Stimulated activated naive CD4-positive, alpha-beta T cell (primary cell): ENCODE measurements at places on chromosomes 16 and 17.

DNA sequence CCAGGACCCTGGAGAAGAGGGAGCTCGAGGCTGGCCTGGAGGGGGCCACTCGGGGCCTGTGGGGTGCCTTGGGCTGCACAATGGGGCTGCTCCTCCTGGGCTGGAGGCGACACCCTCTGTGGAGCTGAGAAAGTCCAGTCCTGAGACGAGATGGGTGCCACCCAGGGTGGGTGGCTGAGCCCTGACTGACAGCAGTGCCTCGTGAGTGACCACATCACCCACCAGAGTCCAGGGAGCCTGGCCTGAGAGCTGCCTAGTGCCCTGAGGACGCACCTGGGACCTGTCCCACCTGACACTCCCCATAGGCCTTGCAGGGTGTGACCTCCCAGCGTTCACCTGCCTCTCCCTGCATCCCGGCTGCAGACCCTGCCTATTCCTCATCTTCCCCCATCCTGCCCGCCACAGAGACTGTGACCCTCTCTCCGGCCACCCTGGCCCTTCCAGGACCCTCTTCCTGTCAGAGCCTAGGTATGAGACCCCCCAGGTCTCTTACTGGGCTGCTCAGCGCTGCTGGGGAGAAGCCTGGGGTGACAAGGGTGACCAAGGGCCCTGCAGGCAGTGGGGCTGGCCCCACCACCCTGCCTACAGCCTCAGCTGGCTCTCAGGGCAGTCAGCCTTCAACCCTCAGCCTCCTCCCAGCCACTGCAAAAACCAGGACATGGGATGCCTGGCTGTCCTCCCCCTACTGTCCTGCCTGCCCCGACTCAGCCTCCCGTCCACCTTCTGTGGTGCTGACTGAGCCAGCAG, 41.2 kb downstream of the TNFRSF13B start:
- DNase-seq = no peak

- DNase-seq = no peak
Measured at GRCh38 chr16:87580855-87581261, 21.4 kb upstream of the JPH3 start.

GRCh38 chr17:75524269-75524969, 1.1 kb upstream of the LLGL2 start:
- DNase-seq = no peak

- no peak for DNase-seq
Measured at GRCh38 chr16:66263973-66264310, 102.5 kb upstream of the CDH5 start.

- DNase-seq = no peak
Measured at GRCh38 chr17:58402047-58402446, 15.3 kb downstream of the RNF43 start.

- no peak for DNase-seq
Measured at GRCh38 chr16:3882531-3882930, 2.0 kb upstream of the CREBBP start.

- no peak for DNase-seq
Measured at GRCh38 chr17:80419255-80419654, 4.3 kb downstream of the ENDOV start.

GRCh38 chr17:64190472-64190871, 60.5 kb upstream of the ERN1 start:
- DNase-seq = no peak

- DNase-seq = no peak
Measured at GRCh38 chr17:79619636-79620206, 8.9 kb upstream of the RBFOX3 start.

GRCh38 chr16:13313351-13313750, 412.0 kb downstream of the SHISA9 start:
- no peak for DNase-seq

DNA sequence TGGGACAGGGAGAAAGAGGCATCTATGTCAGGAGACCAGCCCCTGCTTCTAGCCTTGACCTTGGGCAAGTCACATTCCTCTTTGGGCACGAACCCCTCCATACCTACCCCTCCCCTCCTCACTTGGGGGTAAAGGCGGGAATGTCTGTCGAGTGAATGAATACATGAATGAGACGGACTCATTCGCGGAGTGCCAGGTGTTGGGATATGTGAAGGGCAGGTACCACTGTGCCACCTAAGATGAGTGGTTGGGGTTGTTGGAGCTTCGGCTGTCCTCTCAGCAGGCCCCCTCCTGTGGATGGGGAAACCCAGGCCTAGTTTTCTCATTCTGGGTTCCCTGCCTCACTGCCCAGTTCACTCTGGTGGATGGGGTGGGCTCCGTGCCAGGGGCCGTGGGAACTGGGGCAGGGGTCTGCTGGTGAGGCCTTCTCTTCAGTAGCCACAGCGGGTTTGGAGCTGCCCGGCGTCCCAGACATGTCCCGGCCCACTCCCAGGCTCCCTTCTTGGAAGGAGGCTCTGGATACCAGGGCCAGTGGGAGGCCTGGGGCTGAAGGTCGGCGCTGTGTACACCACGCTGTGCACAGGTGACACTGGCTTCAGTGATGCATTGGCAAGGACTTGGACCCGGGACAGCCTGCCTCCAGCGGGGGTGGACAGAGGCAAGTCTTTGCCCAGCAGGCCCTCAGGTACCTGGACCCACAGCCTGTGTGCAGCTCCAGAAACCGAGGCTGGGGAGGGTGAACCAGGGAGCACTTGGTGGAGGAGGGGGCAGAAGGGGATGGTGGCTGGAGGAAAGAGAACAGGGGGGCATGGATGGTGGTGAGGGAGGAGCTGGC, 5.6 kb downstream of the GLIS2 start:
- DNase-seq = no peak

DNA sequence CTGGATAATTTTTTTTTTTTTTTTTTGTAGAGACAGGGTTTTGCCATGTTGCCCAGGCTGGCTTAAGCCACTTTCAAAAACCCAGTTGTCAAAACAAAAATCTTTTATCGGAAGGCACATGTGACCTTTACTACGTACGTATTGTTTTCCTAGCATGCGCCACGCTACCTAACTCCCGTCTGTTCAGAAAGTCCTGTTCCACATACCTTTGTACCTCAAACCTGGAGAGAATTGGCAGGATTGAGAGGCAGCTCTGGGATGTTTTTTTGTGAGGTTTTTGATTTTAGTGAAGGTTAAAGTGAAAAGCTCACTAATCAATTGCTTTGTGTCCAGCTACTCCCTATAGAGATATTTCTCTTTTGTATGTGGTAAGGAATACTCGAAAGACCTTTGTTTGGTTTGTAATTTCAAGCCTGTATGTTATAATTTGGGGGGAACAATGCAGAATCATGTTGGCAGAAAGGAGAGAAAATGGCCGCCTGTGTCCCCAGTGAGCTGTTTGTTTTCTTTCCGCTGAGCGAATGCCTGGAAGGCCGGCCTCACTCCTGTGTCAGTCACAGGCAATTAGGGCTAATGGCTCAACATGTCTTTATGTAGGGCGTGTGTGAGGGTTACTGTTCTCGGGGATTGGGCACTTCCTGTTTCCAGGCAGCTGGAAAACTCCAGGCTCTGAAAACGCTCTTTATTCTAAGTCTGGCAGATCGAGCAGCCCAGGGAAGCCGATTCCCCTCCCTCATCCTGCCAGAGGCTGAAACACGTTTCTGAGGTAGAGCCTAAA, 60.8 kb upstream of the CLEC18A start:
- DNase-seq = no peak

DNA sequence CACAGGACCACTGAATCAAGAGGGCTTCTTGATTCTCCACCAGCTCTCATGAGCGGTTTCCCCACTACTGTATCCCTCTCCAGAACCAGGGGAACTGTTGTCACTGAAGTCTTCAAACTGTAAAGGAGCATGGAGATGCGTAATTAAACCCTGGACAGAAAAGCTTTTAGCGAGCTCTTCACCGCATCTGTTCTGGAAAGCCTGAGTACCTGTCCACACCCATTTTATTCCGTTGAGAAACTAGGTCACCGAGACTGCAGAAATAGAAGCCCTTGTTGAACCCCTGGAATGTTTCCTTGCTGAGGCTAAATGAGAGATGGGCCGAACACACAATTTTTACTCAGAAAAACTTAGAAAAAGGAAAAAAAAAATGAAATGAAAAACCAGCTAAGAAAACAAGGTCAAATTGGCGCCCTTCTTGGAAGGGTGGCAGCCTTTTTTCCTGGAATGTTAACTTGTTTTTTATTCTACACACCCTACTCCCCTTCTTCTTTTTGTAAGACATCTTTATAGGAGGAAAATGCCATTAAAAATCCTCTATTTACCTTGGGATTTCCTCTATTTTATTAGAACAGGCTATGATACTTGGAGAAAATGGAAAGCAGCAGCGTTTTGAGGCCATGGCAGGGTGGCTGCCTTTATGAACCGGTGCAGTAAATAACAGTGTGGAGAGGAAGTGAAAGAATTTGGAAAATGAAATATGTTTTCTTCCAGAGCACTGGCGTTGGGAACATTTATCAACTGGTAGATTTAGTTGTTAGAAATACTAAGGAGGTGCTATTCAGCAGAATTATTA, 52.6 kb upstream of the CRISPLD2 start:
- DNase-seq = no peak

DNA sequence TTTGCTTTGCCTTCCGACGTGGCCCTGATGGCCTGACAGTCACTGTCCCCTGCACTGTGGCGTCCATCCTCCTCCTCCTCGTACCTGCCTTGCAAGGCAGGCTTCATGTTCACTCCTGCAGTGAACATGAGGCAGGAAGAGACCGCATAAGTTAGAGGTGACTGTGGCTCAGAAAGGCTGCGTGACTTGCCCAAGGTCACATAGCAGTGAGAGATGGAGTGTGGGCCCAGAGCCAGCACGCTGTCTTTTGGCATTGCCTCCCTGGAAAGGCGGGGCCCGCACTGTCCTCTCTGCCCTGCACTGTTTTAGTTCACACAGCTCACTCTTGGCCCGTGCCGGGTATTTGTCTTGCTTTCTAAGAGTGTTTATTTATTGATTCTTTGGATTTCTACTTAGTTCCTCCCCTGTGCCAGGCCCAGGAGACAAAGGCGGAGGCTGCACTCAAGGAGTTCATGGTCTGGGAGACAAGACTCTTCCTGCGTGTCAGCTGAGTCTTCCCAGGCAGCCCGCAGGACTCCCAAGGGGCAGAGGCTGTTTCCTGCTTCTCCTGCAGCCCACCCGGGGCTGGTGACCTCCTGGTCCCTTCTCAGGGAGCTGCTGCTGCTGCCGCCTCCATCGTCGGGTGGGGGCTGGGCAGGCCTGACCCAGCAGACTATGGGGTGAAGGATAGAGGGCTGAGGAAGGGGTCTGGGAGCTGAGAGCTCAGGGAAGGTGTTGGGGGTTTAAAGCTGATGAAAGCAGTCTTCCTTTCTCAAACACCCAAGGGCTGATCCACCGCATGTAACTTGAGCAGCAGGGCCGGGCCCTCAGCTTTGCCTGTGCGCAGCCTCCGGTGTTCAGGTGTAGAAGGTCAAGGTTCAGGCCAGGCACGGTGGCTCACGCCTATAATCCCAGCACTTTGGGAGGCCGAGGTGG, 12.7 kb downstream of the CYGB start:
- DNase-seq = no peak

DNA sequence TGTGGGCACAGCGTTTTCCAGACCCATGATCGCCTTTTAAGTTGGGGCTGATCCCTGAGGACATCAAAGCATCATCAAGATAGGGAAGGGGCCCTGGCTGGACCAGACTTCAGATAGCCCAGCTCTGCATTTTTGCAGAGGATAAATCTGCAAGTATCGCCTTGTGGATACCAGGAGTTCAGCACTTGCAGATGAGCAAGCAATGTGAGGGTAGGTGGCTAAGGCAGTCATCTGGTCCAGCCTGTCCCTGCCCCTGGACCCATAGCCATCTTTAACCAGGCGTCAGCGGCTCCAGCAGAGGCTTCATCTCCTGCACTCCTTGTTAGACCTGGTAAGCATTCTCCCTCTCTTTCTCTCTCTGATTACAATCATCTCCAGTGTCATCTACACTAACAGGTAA, 9.0 kb upstream of the MRPS23 start:
- no peak for DNase-seq

GRCh38 chr17:5033352-5034015, 1.7 kb downstream of the SLC52A1 start:
- DNase-seq = no peak

DNA sequence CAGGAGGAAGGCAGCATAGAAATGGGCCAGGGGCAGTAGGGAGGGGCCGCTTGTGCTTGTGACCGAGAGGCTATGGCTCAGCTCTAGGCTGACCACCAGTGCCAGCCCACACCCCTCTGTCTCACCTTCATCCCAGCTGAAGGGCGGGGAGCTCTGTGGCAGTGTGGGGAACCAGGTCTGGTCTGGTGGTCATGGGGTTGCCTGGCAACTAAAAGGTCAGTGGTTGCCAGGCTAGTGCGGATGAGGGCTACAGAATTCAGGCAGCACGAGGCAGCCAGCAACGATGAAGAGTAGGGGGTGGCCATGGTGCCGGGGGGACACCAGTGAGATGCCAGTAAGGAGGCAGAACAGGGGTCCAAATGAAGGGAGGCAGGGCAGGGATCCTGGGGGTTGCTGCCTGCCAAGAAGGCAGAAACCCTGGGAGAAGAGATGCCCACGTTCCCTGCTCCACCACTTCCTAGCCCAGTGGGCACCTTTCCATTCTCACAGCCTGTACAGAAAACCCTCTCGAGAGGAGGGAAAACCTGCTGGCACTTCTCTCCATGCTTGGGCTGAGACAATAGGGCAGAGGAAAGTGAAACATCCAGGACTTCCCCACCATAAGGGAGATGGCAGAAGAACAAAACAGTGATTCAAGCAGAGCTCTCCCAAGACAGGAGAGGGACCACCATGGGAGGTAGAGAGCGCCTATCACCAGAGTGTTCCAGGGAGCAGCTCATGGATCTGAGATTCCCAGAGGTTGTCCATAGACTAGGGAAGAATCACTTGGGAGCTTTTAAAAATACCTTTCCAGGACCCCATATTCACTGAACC, 39.7 kb downstream of the SRCIN1 start:
- DNase-seq = no peak

- DNase-seq = no peak
Measured at GRCh38 chr17:64378890-64379354, 11.7 kb downstream of the PECAM1 start.

DNA sequence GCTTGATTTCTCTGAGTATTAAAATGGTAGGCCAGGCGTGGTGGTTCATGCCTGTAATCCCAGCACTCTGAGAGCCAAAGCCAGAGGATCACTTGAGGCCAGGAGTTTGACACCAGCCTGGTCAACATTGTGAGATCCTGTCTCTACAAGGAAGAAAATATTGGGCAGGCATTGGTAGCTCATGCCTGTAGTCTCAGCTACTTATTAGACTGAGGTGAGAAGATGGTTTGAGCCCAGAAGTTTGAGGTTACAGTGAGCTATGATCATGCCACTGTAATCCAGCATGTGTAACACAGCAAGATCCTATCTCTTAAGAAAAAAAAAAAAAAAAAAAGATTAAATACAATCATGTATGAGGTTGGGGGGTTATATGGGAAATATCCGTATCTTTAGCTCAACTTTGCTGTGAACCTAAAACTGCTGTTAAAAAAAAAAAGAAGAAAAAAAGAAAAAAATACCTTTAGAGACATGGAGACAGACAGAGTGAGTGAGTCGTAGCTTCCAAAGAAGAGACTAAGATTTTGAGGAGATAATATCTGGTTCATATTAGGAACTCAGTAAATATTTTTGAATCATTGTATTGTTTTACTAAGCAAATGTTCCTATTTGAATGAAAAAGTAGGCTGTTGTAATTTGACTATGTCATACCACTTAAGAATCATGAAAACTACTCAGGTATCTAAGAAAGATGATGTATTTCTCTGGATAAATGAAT, 325.7 kb upstream of the TBX2 start:
- DNase-seq = no peak

GRCh38 chr17:43935926-43936261, 6.4 kb downstream of the PPY start:
- DNase-seq = no peak

GRCh38 chr16:72203401-72203800, 31.4 kb upstream of the PMFBP1 start:
- DNase-seq = no peak
